ENCODE measurements at places on chromosomes 11 and 22.

DNA sequence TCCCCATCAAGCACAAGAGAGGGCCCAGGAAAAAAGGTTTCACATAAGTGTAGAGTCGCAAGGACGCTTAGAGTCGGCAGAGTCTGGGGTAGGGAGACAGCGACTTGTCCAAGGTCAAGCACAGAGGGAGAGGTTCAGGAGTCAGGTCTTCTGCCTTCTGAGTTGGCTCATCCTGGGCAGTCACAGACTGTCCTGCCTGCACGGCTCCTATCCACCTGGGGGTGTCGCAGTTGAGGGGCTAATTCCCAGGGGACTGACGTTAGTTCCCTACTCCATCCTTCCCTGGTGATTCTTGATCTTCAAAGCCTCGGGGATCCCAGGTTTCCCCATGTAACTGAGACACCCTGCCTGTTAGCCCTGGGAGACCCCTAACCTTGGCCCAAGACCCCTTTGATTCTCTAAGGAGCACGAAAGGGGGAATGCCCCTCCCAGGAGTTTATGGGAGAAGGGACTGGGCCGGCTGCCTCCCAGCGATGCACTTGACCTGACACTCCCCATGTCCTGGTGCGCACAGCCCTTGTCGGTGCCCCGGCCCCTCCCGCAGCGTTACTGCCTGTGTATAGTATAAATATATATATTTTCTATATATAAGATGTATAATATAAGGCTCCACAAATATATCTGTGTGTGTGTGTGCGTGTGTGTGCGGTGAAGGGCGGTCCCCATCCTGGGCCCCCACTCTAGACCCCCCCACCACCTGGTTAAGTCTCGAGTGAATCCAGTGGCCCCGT is 14.7 kb upstream of the TAB1 start:
- no peak overlapping the region for H3K27ac ChIP-seq
- peak; percentile 40 for DNase-seq

DNA sequence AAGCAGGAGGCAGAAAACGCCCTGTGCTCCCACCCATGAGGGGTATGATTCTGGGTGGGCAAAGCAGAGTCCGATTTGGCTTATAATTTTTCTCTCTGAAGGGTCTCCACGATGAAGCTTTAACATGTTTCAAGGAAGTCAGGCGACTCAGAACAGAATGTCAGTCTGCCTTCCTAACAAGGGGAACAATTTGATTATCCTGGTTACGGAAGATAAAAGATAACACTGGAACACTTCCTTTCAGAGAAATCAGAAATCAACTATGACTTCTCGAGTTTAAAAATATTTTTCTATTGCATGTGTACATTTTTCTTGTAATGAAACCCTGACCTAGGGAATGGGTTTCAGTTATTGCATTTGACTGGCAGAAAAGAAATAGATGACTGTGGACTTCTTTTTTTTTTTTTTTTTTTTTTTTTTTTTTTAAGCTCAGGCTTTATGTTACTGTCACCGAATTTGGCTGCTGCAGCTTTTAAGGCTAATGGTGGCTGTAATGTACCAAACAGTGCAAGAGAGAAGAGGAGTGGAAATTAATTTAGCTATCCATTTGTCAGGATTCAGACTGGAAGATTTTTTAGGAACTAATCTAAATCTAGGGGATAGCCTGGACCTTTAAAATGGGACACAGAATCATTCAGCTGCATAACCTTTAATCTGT is 297.7 kb downstream of the CADM1 start:
- DNase-seq: no peak
- H3K4me3 ChIP-seq: peak overlapping the region; percentile 8
- peaks cover 46% of the 10 kb centered on the region for H3K36me3 ChIP-seq
- peaks cover 4% of the 10 kb centered on the region for H3K27me3 ChIP-seq
- H3K4me1 ChIP-seq: peaks cover 89% of the 10 kb centered on the region

DNA sequence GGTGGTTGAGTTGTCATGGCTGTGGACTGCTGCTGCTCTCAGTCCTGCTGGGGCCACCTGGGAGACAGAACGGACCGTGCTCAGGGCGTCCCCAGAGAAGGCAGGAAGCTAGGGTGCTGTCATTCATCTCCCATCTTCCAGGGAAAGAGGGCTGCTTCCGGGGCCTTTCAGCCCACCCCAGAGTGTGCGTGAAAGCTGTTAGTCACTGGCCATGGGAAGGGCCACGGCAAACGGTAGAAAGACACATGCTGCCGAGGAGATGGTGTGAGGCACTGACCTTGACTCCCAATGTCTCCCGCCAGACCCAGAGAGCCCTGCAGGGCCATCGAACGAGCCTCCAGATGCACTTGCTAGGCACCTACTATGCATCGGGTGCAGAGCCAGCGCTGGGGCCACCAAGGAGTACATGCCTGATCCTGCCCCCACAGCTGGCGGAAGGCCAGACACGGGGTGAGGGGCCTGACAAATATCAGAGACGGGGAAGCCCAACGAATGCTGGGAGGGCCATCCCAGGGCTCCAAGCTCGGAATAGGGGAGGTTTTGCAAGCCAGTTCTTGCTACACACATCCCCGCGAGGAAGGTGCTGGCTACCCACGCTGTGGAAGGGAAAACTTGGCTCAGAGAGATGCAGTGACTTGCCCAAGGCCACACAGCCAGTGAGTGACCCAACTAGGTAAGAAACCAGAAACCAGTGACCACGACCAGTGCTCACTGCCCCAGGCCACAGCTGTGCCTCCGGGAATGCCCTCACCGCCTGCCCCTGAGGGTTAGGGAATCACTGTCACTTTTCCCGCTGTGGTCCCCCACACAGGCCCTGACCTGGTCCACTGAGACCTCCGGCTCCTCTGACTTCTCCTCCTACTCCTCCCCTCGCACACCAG is 10.1 kb downstream of the RAC2 start:
- no peak overlapping the region for H3K27ac ChIP-seq
- no peaks in the 10 kb centered on the region for H3K36me3 ChIP-seq
- H3K27me3 ChIP-seq: peaks cover 12% of the 10 kb centered on the region
- DNase-seq: no peak
- H3K4me1 ChIP-seq: peaks cover 35% of the 10 kb centered on the region

DNA sequence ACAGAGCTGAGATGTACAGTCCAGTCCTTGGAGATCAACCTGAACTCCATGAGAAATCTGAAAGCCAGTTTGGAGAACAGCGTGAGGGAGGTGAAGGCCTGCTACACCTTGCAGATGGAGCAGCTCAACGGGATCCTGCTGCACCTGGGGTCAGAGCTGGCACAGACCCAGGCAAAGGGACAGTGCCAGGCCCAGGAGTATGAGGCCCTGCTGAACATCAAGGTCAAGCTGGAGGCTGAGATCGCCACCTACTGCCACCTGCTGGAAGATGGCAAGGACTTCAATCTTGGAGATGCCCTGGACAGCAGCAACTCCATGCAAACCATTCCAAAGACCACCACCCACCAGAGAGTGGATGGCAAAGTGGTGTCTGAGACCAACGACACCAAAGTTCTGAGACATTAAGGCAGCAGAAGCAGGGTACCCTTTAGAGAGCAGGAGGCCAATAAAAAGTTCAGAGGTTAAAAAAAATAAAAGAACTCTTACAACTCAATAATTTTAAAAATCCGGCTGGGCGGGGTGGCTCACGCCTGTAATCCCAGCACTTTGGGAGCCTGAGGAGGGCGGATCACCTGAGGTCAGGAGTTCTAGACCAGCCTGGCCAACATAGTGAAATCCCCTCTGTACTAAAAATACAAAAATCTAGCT is 69.9 kb upstream of the RTL6 start:
- H3K36me3 ChIP-seq: no peaks in the 10 kb centered on the region
- H3K27ac ChIP-seq: no peak overlapping the region
- H3K27me3 ChIP-seq: peaks cover 36% of the 10 kb centered on the region
- no peak overlapping the region for H3K4me3 ChIP-seq

DNA sequence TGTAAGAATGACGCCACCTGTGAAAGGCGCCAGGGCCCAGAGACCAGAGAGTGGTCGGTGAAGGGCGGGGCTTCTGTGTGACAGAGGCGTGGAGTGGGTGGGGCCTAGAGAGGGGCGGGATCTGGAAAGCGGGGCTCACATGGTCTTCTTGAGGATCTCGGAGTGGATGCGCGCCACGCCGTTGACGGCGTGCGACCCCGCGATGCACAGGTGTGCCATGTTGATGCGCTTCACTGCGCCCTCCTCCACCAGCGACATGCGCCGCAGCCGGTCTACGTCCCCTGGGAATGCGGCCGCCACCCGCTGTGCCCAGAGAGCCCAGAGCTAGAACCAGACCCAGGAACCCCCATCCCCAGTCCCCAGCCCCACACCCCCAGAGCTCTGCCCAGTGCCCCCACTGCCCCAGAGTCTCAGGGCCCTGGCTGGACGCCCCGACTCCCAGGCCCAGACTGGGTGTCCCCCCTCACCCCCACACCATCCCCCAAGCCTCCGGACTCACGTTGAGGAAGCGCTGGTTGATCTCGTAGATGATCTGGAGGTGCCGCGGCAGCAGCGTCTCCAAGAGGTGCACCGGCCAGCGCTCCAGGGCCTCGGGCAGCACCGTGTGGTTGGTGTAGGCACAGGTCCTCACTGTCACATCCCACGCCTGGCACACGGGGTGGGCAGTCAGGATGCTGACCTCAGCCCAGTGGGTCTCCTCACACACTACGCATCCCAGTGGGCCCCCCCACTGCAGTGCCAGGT is 6.2 kb downstream of the PYGM start:
- peaks cover 64% of the 10 kb centered on the region for H3K4me1 ChIP-seq
- peaks cover 30% of the 10 kb centered on the region for H3K36me3 ChIP-seq
- DNase-seq: no peak
- peaks cover 9% of the 10 kb centered on the region for H3K27me3 ChIP-seq
- no peak overlapping the region for H3K4me3 ChIP-seq
- H3K27ac ChIP-seq: no peak overlapping the region

- H3K27me3 ChIP-seq: peaks cover 73% of the 10 kb centered on the region
- H3K4me1 ChIP-seq: peaks cover 57% of the 10 kb centered on the region
- DNase-seq: no peak
- H3K4me3 ChIP-seq: peak overlapping the region; percentile 57
- H3K27ac ChIP-seq: no peak overlapping the region
- no peaks in the 10 kb centered on the region for H3K36me3 ChIP-seq
These were observed 1.7 kb upstream of the CHRM1 start for GRCh38 chr11:62922653-62923431.

DNA sequence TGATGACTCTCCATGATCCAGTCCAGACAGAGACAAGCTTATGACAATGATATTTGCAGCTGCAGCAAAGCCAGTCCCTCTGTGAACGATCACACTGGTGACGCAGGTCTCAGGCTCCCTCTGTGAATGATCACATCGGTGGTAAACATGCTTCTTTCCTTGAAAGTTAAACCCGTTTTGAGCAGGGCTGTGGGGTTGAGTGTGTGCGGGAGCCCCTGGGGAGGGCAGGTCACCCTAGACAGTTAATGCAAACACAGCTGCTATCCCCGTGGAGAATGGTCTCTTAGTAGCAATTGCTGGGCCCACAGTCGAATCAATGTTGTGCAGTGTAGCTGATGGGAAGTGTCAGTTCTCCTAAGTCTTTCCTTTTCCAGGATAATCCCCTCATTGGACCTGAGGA is 71.0 kb upstream of the KIRREL3 start:
- H3K27ac ChIP-seq: no peak overlapping the region
- H3K4me3 ChIP-seq: no peak overlapping the region
- H3K36me3 ChIP-seq: no peaks in the 10 kb centered on the region
- DNase-seq: no peak

DNA sequence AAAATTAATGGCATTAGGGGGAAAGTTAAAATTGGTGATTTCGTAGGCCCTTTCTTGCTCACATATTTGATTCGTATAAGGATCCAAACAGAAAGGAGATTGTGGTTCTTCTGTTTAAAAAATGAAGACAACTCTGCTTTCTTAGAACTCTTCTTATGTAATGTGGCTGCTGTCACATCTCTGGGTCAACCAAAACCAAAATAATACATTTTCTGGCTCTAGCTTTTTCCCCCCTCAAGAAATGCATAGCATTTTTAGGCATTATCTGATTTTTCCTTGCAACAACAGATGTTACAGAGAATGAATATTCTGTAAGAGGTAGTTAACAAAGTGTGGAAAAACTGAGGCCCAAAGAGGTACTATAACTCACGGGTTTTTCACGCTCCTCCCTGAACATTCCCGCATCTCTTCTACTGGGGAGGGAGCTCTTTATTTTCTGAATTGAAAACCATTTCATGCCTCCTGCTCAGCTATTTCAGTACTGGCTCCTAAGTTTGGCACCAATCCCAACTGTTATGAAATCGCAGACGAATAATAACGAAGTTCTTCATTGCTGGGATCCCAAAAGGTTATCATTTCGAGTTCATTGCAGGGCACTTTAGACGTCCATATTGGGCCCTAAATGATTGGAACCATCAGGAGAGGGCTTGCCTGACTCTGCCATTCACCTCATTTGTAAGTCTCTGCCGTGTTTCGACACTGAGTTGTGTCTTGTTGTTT is 17.1 kb downstream of the GRAP2 start:
- H3K27ac ChIP-seq: no peak overlapping the region
- no peaks in the 10 kb centered on the region for H3K36me3 ChIP-seq
- peaks cover 59% of the 10 kb centered on the region for H3K4me1 ChIP-seq
- peaks cover 7% of the 10 kb centered on the region for H3K27me3 ChIP-seq
- DNase-seq: no peak
- H3K4me3 ChIP-seq: no peak overlapping the region

Data from nephron progenitor cell (in vitro differentiated cells).